ENCODE measurements at places on chromosomes 5 and 9.

DNA sequence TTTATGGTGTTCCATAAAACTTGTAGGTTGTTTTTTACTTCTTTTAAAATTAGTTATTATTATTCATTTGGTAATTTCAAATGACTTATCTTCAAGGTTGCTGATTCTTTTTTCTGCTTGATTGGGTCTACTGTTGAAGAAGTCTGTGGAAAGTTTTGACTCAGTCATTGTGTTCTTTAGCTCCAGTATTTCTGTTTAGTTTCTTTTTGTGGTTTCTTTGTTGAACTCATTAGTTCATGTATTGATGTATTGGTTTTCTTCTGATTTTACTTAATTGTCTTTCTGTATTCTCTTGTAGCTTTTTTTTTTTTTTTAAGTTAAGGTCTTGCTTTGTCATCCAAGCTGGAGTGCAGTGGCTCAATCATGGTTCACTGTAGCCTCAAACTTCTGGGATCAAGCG, 345.4 kb upstream of the MEF2C start:
- no peak for DNase-seq

GRCh38 chr9:73412874-73413273, 261.2 kb downstream of the ANXA1 start:
- DNase-seq: no peak

GRCh38 chr5:78287833-78288232, 6.7 kb downstream of the AP3B1 start:
- no peak for DNase-seq

GRCh38 chr5:93246090-93246855, 334.7 kb downstream of the NR2F1-AS1 start:
- no peak for DNase-seq

DNA sequence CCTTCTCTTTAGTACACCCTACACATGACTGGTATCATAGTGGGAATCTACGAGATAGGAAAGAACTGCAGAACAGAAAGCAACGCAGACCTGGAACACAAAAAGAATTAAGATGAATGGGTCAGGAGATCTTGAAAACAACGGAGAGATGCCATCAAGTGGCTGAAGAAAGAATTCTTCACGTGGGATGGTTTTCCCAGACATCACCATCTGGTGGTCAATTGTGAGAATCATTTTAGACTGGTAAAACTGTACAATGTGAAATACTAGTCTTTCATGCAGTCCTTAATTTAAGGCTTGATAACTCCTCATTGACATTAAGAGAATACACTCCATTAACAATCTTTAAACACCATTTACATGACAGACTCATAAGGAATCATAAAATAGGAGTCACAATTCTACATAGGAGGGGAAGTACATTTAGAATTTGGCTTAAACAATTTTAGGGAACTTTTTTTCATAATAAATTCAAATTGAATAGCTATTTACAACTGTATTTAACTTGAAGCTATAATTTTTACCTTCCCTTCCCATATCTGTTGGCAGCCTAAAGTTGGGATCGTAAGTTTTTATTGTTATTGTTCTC, 128.4 kb upstream of the TRPM3 start:
- no peak for DNase-seq

- DNase-seq: no peak
Observed at GRCh38 chr5:165607026-165607425, 2101.6 kb downstream of the MAT2B start.

DNA sequence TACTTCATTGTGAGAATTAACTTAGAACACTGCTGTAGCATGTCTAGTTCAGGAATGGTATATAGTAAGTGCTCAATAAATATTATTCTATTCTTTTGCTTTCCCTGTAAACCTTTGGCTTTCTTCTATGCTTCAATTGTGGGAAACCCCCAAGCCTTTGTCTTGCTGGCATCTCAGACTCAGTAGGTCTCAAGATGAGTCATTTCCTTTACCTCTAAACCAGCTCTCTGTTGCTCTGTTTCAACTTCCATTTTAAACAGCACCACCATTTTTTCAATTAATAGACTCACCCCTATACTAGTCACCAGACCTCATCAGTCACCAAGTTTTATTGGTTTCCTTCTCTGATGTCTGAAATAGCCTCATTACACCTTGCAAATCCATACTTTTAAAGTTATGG, 43.5 kb downstream of the DMAC1 start:
- no peak for DNase-seq

GRCh38 chr9:105052346-105052745, 124.4 kb upstream of the ABCA1 start:
- no peak for DNase-seq
